Activated T-helper 1 cell treated with anti-CD3 and anti-CD28 coated beads, Interleukin-2, amount 50 U/mL, for 16 hours (primary cell): ENCODE measurements at places on chromosomes 13 and 19.
A peak's percentile ranks its signal among the peaks of the same experiment; 100 is the strongest.

GRCh38 chr19:9883231-9883758 is 48.2 kb downstream of the PIN1 start:
- DNase-seq: no peak

GRCh38 chr13:37209621-37210580 is 104.4 kb upstream of the CSNK1A1L start:
- DNase-seq: no peak

DNA sequence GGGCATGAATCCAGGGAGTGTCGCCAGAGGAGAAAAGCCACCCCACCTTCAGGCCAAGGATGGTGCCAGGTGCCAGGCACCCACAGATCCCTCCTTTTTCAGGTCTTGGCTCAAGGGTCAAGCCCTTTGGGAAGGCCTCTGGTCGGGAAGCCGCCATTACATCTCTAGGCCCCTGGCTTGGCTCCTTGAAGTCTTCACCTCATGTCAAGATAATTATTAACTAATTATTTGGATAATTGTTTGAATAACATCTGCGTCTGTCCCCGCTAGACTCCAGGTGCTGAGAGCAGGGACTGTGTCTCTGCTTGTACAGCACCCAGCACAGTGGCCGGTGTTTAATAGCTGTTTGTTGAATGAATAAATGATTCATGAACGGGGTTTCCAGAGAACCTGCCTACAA is 1.2 kb downstream of the KLK13 start:
- no peak for DNase-seq

- DNase-seq: no peak
Observed at GRCh38 chr13:24511816-24512196, 772 bp downstream of the PARP4 start.

DNA sequence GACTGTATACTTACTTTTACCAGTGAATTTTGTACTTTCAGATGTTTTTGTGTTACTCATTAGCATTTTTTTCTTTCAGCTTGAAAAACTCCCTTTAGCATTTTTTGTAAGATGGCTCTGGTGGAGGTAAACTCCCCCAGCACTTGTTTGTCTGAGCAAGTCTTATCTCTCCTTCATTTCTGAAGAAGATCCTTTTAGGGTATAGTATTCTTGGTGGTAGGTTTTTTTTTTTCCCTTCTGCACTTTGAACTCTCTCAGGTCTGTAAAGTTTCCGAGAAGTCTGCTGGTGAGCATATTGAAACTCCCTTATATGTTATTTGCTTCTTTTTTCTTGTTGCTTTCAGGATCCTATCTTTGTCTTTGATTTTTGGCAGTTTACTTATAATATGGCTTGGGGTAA is 35.1 kb downstream of the IGFL3 start:
- no peak for DNase-seq

- DNase-seq: no peak
Observed at GRCh38 chr19:54021932-54022331, 30.5 kb downstream of the CACNG6 start.

GRCh38 chr13:25217023-25217885 is 45.2 kb upstream of the AMER2 start:
- DNase-seq: no peak

DNA sequence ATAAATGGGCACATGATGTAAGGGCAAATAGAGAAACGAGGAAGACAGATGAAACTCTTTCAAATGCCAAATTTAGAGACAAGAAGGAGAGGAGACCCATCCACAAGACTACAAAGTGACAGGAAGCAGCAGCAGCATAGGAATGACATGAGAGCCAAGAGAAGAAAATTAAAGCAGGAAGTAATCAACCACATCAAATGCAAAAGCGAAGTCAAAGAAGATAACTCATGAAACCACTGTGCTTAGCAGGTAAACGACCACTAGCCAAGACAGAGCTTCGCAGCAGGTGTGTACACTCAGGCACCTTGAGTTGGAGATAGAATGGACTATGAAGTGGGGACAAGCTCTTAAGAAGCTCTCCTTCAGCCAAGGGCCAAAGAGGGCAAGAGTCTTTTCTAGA is 64.1 kb downstream of the KLF12 start:
- DNase-seq: no peak

- DNase-seq: no peak
Observed at GRCh38 chr19:4932711-4933110, 23.4 kb downstream of the UHRF1 start.

GRCh38 chr19:39727070-39727800 is 10.6 kb downstream of the CLC start:
- DNase-seq: no peak

GRCh38 chr19:49157445-49158224 is at the start of gene TRPM4:
Gene TRPM4, plus strand, starts transcription at chr19:49157792. Its CDS starts 75 bp downstream, at chr19:49157867.
- DNase-seq: no peak

GRCh38 chr19:16281743-16282142 is 42.9 kb upstream of the KLF2 start:
- DNase-seq: no peak

DNA sequence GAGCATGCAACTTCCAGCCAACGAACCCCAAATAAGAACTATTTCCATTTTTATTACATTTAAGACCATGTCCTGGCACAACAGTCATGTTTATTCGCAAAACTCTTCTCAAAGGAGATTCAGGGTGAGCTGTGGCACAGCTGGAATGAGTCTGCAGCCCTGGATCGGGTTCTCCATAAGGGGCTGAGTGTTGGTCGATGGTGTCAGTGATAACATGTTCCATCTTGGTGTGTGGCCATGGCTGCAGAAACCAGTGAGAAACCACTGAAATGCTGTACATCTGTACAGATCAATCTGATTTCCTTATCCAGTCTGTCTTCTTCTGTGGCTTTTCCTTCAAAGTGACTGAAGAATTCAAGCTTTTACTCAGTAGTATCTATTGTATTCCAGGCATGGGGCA is 15.2 kb downstream of the FAM124A start:
- no peak for DNase-seq

- no peak for DNase-seq
Observed at GRCh38 chr13:75855847-75856246, 219.7 kb downstream of the LMO7 start.

DNA sequence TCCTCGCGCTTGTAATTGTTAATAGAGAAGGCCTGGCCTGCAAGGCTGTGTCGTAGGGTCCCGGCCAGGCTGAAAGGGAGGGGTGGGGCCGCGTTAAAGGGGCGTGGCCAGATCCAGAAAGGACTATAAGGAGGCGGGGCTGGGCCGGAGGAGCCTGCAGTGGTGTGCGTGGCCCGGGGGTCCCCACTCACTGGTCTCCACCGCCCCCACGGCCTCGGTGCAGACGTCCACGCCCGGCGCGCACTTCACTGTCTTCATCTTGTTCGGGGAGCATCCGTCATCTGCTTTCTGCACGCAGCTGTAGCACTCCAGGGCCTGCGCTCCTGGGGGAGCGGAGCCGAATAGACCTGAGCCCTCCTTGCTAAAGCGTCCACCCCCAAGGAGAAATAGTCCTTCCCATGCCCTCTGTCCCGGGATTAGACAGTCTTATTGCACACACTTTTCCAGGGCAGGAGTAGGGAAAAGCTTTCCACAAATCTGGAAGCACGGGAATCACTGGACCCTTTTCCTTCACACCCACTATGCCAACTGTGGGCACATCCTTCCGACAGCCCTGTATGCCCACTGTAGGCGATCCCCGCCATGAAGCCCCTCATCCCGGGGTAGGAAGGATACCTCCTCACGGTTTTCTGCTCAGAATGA is 1.2 kb downstream of the LYPD3 start:
- DNase-seq: peak; percentile 58

DNA sequence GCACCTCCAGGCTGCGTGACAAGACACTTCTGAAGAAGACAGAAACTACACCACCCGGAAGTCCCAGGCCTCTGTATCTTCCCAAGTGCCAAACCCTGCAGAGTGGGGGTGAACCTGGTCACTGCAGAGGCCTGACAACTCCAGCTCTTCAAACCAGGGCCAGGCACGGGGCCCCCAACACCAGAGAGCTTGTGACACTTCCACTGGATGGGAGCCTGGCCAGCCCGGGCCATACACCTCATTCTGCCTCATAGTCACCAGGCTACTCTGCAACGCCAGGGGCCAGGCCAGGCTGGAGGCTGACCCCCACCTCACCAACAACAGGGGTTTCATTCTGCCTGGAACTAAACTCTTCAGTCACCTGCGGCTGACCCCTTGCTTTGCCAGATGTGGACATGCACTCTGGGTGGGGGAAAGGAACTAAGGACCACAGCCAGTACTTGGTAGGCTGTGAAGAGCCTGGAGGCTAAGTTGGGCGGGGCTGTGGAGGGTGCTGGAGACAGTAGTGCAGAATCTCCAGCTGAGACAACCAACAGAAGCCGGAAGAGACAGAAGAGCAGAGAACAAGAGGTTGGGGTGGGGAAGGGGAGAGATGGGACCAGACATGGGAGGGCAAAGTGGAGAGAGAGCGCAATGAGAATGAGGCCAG is 23.0 kb downstream of the TUBA3C start:
- no peak for DNase-seq

DNA sequence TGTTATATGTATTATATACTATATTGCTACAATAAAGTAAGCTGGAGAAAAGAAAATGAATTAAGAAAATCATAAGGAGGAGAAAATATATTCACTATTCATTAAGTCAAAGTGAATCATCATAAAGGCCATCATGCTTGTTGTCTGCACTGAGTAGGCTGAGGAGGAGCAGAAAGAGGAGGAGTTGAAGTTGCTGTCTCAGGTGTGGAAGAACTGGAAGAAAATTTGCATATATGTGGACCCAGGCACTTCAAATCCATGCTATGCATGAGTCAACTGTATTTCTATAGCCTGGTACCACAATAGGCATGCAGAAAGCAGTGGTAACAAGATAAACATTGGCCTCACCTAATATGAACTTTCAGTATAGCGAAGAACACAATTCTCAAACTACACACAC is 135.9 kb upstream of the SGCG start:
- no peak for DNase-seq

- DNase-seq: no peak
Observed at GRCh38 chr13:100209857-100210825, 121.2 kb downstream of the PCCA start.

DNA sequence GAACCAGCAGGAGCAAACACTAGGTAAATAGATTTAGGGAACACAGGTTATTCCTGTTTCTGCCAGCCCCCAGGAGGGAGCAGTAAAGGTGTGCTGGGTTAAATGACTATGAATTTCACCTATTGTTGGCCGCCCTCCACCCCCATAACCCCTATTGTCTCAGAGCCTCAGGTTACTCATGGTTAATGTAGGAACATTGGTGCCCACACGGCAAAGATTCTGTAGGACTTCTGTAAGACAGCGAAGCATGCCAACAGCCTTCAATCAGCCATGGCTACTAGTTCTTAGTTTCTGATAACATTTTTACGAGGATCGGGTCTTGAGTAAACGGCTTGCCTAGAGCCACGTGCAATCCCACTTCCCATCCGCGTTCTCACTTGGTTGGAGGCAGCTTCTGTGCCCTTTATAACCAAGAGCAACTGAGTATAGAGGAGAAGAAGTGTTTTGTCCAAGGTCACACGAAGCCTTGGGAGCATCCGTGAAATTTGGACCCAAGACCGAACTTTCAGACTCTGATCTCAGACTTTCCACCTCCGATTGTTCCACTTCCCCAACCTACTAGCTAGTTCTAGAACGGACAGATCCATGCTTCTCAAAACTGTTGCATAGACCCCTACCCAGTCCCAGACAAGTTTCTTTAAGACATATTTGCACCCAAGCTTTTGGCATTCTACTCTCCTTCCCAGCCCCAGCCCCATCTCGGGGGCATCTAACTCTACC is 5.1 kb upstream of the CACNG8 start:
- DNase-seq: no peak

DNA sequence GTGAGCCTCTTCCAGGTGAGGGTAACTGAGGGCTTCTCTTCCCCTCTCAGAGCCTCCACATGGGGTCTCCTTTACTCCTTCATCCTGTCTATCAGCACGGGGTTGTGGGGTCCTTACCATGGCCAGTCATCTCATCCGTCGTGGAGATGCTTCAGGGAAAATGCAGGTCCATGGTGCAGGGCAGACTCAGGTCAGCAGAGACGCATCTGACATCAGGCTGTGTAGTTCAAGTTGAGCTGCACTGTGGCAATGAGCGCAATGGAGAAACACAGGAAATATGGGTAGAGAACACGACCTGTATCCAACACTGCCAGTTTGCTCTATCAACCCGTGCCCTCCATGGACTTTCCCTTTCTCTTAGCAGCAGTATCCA is 13.9 kb downstream of the LILRA5 start:
- DNase-seq: no peak

DNA sequence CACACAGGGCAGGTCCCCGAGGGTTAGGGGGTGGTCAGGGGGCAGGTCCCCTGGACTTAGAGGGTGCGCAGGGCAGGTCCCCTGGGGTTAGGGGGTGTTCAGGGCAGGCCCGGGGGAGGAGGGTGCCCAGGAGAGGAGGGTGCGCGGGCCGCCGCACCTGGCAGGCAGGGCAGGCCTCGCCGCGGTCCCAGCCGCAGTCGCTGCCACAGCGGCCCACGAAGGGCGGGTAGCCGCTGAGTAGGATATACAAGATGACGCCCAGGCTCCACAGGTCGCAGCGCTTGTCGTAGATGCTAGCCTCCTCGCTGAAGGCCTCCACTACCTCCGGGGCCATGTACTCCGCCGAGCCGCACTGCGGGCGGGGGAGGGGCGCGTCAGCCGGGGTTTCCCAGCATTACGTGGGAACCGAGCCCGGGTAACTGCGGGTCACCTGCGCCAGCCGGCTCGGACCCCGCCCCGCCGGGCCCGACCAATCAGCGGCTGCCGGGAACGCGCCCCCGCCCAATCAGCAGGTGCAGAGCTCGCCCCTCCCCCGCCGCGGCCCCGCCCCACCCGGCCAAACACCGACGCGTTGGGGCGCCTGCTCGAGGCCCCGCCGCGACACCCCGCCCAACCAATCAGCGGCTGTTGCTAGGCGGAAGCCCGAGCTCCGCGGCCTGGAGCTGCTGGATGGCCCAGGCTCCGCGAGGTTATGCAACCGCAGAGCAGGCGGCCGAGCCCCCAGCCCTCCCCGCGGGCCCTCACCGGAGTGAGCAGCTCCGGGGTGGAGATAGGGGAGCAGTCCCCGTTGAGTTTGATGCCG is 9.2 kb downstream of the MKNK2 start:
- DNase-seq: peak; percentile 100

DNA sequence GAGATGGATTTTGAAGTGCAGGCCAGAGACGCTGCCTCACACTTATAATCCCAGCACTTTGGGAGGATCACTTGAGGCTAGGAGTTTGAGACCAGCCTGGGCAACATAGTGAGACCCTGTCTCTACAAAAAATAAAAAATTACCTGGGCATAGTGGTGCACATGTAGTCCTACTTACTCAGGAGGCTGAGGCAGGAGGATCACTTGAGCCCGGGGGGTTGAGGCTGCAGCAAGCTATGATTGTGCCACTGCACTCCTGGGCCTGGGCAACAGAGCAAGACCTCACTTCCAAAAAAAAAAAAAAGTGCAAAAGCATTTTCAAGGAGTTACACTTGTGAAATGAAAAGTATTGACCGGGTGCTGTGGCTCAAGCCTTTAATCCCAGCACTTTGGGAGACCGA is 27.6 kb upstream of the FBXO17 start:
- no peak for DNase-seq

GRCh38 chr19:28065026-28065425 is 1147.9 kb downstream of the UQCRFS1 start:
- DNase-seq: no peak

GRCh38 chr13:21638319-21639282 is 32.3 kb upstream of the FGF9 start:
- DNase-seq: no peak
